ENCODE measurements at places on chromosomes 3 and 15.
A peak's percentile ranks its signal among the peaks of the same experiment; 100 is the strongest.

- DNase-seq = no peak
These were observed 144.3 kb downstream of the ERC2 start for GRCh38 chr3:56323986-56324420.

- no peak for DNase-seq
These were observed 37.9 kb downstream of the SLC9A9 start for GRCh38 chr3:143810166-143810952.

GRCh38 chr15:78365917-78366316 is 25.8 kb downstream of the CRABP1 start:
- no peak for DNase-seq

DNA sequence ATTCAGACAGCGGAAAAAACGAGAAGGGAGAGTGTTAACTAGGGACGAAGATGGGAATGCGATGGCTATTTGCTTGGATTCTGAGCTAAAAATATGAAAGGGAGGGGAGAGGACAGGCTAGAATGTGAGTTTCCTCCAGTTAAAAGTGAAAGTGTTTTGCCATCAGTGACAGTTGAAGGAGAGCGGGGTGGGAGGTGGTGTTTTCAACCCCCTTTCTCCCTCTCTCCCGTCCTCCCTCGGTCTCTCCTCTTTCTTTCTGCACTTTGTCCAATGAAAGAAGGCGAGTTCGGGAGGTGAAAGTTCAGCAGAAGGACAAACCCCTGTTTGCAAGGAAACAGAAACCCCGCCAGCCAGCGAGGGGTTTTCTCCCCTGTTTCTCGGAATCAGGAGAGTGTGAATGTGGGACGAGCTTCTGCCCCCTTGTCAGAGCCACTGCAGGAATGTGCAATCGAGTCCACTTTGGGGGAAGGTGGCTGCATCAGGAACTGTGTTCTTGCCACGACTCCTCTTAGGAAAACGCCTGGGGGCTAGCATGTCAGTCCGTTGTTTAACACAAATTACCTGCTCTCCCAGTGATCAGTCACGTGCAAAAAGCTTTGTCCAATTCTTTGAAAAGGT is 975 bp upstream of the FOXP1 start:
- peak; percentile 50 for DNase-seq

DNA sequence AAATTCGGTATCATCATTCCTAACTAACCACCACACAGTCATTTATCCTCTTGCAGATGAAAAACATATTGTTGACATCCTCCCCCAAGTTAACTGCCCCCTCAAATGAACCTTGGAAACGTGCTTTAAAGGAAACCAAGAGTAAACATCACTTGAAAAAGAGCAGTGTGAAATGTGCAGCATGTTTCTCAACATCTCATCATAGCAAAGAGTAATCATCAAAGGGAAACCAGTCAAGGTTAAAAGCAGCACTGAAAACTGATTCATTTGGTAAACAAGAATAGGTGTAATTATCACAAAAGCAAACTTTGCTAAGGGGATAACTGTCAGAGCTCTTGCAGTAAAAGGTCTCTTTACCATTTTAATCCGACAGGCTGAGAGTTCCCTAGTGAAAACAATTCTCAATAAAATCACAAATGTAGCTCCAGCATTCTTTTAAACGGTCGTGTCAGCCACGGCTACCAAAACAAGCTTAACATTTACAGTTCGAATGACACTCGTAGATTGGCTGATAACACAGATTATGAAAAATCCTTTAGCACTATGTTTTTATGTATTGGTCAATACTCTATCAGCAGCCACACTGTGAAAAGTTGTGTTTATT is 461.0 kb downstream of the GBE1 start:
- no peak for DNase-seq

GRCh38 chr3:169457807-169458697 is 205.5 kb downstream of the MECOM start:
- DNase-seq = no peak
